IPS DF 6.9 (cell line): ENCODE measurements at places on chromosomes 3 and 15.

- no peak for DNase-seq
Observed at GRCh38 chr15:50224606-50225005, 40.9 kb downstream of the HDC start.

- DNase-seq = no peak
Observed at GRCh38 chr15:34217587-34218225, 7.1 kb upstream of the EMC4 start.

DNA sequence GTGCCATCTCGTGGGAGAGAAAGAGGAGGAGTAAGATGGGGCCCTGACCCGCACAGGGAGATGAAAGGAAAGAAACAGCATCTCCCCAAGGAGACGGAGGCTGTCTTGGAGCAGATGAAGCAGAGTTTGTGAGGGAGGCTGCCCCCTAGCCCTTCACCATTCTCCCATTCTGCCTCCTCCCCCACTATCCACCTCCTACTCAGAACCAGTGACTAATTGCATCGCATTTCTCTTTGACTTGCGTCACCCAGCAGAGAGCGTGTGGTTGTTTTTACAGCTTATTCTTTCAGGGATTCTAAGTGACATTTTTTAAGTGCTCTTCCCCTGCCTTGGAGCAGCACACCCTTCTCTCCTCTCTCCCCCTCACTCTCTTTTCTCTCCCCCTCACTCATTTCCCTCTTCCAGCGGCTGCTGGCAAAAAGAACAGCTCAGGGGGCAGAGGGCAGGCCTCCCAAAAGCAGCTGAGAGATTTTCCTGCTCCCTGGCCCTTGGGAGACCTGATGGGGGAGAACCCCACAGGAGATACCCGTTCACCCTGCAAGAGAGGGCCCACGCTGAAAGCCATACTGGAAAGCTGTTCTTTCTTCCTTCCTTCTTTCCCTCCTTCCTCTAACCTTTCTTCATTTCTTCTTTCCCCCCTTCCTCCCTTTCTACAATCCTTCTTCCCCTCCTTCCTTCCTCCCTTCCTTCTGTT is 91.8 kb downstream of the MRPL46 start:
- no peak for DNase-seq

GRCh38 chr3:138867996-138868395 is 33.3 kb upstream of the PIK3CB start:
- DNase-seq = no peak

GRCh38 chr15:90840157-90840855 is 28.1 kb upstream of the FURIN start:
- no peak for DNase-seq
